Right ventricle myocardium superior (tissue), 1 donor: ENCODE measurements at places on chromosomes 13 and 19. TPM values are rescaled to one million over a fixed set of nuclear protein-coding genes. Genes with fewer than 3 reads are reported as not detected.
A peak's percentile ranks its signal among the peaks of the same experiment; 100 is the strongest.

DNA sequence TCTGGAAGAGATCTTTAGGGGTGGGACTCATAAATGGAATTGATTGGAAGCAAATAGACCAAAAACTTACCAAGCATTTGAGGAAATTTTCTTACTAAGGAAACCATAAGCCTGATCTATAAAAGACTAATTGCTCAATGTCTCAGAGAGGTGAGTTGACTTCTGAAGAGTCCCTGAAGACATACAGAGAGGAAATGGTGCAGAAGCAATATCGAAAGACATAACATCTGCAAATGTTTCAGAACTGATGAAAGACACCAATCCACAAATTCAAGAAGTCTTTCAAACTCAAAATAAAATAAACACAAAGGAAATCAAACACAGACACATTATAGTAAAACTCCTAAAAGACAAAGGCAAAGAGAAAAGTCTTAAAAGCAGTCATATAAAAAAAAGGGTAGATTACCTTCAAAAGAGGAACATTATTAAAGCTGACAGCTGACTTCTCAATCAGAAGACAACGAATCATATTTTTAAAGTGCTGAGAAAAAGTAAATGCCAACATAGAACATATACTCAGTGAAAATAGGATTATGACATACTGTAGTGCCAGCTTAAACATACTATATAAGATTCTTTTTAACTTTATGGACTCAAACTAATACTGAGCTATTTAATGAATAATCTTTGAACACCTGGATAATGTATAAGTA, 45.4 kb upstream of the CALM3 start:
- no peak for DNase-seq

DNA sequence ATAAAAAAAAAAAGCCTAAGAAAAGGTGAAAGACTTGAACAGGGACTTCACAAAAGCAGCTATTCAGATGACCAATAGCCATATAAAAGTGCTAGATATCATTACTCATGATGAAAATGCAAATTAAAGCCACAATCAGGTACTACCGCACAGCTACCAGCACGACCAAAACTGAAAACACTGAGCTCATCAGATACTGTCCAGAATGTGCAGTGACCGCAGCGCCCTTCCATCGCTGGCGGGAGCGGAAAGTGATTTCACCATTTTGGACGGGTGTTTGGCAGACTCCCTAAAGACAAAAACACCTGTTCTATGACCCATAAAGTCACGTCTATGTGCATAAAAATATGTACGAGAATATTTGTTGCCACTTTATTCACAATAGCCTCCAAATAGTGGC, 60.7 kb downstream of the SLC6A16 start:
- DNase-seq: no peak

CGB2 gene
- total RNA-seq: not detected

- DNase-seq: peak; percentile 73
These were observed 15.7 kb downstream of the PNPLA6 start for GRCh38 chr19:7550987-7551761.

DNA sequence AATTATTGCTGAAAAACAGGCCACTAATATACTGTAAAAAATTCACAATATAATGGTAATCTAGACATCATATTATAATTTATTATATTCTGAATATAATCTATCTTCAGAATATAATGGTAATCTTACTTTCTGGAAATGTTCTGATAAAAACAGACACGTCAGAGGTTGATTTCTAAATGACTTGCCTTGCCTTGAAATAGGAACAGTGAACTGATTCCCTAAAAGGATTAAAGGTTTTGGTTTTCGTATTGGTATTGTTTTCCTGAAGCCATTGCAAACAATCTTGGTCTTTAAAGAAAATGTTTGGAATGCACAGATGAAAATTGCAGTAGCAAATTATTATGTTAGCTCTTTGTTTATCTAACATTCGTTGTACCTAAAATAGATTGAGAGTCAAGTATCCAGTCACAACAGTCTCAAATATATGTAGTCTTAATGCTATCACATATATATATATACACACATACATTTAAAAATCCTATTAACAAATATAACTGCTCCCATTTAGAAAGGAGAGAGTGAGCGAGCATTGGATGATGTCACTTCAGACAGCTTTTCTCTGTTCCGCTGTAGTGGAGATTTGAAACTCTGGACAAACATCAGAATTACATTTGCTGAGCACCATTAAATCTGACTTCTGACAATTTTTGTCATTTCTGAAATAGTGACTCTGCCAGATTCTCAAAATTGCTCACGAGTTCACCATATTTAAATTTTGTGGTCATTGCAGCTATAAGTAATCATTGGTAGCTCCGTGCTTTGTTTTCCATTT, 1.7 kb downstream of the ITM2B start:
- no peak for DNase-seq

DNA sequence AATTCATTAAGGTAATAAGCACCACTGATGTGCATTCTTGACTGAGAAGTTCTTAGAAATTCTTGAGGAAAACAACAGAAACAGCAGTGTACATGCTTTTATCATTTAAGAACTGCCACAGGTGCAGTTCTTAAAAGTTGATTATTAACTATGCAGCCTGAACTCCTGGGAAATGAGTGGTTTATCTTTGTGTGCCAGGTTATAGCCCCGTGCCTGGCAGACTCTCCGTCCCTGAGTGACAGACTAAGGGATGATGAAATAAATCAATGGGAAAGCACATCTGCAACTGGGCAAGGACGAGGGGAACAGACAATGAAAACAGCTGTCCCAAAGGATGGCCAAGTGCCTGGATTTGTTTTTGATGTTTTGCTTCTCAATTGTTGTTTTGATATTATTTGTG, 84.4 kb upstream of the SPATA13 start:
- DNase-seq: no peak

USHBP1 gene
- 7.9 TPM for total RNA-seq

DNA sequence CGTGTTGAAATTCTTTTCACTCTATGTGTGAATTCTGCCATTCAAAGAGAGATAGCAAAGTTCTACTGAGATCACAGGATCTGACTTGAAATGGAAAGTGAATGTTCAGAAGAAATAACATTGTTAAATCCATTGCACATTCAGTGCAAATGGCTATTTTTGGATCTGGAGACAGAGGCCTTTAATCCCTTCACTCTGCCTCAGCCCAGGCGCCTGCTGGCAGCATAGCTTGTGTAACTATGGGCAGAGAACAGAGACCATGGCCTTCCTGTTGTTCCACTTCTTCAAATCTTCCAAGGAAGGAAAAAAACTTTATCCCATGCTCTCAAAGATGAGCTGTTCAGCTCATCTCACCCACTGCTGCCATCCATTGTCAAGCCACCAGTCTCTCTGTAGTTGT, 265.4 kb downstream of the LMO7 start:
- DNase-seq: peak; percentile 40

FFAR1 gene
- total RNA-seq: not detected

- no peak for DNase-seq
These were observed 564 bp downstream of the SIGLECL1 start for GRCh38 chr19:51251468-51251820.
